ENCODE measurements at places on chromosomes 11 and 22.

DNA sequence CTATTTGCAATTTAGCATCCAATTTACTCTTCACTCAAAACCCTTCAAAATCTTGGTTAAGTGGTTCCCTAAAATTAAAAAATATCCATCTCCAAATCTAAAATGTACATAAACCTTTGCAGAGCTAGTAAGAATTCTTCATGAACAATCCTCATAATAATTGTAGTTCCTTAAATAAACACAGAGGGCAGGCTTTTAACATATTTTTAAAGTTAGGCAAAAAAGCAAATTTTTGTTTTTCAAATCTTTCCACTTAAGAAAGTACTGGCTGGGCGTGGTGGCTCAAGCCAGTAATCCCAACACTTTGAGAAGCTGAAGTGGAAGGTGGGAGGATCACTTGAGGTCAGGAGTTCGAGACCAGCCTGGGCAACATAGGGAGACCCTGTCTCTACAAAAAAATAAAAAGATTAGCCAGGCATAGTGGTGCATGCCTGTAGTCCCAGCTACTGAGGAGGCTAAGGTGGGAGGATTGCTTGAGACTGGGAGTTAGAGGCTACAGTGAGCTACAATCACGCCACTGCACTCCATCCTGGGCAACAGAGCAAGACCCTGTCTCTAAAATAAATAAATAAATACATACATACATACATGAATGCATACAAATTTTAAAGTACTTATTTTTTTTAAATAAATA lies 25.1 kb upstream of the PLAAT3 start:
- DNase-seq, result no peak

GRCh38 chr11:65641297-65642013 lies 3.6 kb downstream of the SIPA1 start:
- DNase-seq, result no peak

GRCh38 chr22:39645532-39645931 lies 75.0 kb downstream of the CACNA1I start:
- DNase-seq, result no peak

GRCh38 chr11:35302398-35302797 lies 117.0 kb downstream of the SLC1A2 start:
- DNase-seq, result no peak

GRCh38 chr11:123853038-123853437 lies 32.4 kb downstream of the TMEM225 start:
- DNase-seq, result no peak

DNA sequence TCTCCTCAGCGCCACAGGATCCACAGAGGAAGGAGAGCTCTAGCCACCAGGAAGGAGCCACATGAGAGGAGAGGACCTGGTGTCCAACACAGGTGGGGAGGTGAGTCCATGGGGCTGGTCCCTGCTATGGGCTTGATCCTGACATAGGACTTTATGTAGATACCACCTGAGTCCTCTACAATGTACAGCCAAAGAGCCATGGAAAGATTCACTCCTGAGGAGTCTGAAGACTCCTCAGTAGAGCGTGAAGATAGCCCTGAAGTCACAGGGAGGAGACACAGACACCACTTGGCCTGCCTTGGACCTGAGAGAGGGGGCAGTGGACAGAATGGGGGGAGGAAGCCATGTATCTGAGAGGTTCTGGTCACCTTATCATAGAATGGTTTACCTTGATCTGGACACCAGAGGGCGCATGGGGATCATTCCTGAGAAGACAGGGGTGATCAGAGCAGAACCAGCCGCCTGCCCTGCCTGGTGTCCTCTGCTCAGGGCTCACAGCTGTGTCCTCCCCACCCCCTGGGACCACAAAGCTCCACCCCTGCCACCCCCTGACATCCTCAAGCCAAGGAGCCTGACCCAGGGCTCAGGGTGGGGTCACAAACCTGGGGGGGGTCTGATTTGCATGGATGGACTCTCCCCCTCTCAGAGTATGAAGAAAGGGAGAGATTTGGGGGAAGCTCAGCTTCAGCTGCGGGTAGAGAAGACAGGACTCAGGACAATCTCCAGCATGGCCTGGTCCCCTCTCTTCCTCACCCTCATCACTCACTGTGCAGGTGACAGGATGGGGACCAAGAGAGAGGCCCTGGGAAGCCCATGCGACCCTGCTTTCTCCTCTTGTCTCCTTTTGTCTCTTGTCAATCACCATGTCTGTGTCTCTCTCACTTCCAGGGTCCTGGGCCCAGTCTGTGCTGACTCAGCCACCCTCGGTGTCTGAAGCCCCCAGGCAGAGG lies 77.0 kb downstream of the ZNF280B start:
- DNase-seq, result peak; percentile 42

DNA sequence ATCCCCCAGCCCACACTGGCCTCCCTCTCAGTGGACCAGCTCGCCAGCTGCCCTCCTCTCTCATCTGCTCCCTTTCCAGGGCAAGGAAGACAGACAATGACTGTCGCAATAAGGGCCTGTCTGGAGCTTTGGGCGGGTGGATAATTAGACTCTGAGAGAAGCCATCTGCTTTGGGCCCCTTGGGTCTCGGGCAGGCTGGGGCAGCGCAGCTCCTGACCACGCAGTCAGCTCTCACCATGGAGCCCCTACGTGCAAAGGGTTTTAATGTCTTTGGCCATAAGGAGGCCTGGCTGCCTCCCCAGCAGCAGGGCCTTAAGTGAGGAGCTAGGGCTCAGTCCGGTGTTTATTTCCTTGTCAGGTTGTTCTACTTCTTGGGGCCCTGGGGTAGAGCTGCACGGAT lies 153.9 kb downstream of the CHST1 start:
- no peak for DNase-seq

DNA sequence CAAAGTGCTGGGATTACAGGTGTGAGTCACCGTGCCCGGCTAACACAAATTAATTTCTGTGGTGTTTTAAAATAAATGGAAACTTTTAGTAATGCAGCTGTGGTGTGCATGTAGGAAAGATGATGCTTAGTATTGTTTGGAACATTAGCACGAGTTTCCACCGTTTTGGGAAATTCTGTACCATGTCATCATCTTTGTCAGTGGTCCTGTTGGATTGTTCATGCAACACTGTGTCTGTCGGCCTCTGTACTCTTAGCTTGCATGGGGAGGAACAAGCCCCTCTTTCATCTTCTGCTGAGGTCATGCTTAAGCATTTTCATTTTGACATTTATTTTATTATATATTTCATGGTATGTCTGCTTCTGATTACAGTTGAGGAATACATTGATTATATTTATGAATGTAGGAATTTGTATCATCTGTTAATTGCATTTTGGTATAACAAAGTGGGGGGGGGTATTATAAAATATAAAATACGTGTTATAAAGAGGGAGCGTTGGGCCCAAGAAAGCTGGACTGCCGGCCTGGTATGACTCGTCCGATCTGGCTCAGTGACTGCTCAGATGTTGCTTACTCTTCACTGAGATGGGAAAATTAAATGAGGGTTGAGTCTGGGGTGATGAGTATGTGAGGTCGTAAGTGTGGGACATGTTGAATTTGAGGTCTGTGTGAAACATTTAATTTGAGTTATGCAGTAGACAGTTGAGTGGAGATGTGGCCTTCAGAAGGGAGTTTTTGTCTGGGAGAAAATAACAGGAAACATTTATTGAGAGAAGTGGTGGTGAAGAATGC lies 28.7 kb downstream of the CECR2 start:
- no peak for DNase-seq

- no peak for DNase-seq
Observed at GRCh38 chr22:45450921-45451651, 37.6 kb downstream of the RIBC2 start.

GRCh38 chr11:34824425-34824824 lies 91.8 kb downstream of the APIP start:
- DNase-seq, result no peak

- DNase-seq, result no peak
Observed at GRCh38 chr11:112222303-112222702, 3.9 kb upstream of the PTS start.

DNA sequence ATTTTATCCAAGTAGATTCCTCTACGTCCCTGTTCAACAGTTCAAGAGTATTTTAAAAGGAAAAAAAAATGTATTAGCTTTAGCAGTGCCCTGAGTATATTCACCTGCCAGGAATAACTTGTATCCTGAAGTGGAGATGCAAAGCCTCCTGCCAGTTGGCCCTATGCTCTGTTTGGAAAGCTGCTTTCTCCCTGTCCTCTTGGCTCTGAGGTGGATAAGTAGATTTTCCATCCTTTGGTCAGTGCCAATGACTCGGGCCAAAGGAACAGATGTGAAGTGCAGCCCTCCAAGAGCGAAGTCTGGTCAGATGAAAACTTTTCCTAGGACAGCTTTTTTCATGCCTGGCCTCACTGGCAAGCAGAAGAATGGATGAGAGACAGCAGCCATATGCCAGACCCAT lies 839.9 kb upstream of the TENM4 start:
- no peak for DNase-seq

DNA sequence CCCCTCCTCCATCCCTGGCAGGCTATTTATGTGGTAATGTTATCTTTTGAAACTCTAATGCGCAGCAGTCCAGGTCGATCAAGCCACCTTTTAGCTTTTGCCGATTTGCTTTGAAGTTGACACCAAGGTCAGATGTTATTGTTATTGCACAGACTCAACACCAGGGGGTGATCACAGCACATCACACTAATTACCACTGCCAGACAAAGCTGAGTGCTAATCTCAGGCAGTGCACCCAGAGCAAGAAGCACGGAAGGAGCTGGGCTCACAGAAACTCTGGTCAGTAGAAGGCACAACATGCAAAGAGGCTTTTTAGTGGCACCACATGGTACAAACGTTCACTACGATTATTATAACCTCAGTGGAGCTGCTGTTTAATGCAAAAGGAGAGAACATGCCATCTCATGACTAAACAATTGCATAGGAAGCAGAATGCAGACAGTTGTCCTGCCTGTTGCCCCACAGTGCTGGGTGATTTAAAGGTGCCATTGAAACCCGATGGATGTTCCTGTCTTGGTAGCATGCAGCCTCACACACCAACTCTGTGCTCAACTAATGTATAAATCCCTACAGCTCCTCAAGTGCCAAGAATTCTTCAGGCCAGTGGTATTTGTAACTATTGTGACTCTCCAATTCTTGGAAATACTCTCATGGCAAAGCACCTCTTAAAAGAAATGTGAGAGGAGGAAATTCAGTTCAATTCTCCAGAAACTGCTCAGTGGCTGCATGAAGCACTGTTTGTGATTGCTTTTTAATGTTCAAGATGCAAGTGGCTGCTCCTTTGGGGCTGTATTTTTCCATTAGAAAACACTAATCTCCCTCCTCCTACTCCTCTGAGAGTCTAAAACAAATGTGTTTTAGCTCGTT lies 353.9 kb upstream of the DDI1 start:
- peak; percentile 21 for DNase-seq

GRCh38 chr22:25754527-25755202 lies 12.7 kb downstream of the MYO18B start:
- no peak for DNase-seq

DNA sequence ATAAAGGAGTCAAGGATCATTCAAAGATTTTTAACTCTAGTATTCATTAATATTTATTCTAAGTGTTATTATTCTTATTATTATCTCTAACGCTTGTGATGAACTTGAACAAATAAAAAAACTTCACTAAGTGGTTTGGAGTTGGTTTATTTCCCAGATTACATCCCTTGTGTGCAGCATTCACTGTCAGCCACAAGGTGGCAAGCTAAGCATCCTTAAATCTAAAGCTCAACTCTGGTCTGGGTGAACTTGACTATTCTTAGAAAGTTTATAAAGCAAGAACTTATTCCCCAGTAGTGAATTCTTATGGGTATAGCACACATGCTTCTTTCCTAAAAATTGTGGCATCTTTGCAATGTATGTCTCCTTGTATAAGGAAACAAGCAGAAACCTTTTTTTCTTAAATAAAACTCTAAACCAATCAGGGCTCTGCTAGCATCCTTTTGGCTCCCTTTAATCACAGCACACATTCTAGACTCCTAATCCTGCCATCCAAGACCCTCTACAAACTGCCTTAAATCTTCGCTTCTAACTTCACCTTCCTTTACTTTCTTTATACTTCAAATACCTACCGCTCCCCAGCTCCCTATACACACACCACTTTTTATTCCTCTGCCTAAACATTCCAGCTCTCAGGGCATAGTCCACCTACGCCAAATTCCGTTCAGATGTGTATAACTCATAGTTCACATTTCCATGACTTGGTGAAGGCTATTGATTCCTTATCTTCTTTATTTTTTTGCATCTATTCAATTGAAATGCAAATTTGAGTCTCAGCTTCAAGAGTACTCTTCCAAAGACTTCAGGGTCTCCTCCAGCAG lies 1068.8 kb downstream of the DLG2 start:
- DNase-seq, result no peak

- DNase-seq, result no peak
Observed at GRCh38 chr11:128825050-128825784, 41.9 kb downstream of the KCNJ1 start.

GRCh38 chr11:42075180-42075579 lies 615.7 kb upstream of the LRRC4C start:
- no peak for DNase-seq

DNA sequence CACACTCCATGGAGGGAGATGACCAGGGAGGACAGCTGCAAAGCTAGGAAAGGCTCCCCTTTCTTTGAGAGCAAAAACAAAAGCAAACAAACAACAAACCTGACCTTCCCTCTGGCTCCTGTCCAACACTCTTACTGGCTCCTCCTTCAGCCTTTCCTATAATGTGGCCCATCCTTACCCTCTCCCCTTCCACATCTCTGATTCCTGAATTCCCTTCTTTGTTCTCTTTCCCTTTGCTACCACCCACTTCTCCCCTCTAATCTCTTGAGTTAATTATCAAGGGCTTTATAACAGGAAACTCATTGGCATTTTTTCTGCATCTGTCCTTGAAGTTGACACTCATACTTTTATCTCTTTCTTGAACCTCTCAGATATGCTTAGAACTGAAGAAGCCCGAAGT lies 56.3 kb downstream of the ZNF280B start:
- no peak for DNase-seq

- DNase-seq, result no peak
Observed at GRCh38 chr11:36162006-36162882, 127.0 kb downstream of the COMMD9 start.

DNA sequence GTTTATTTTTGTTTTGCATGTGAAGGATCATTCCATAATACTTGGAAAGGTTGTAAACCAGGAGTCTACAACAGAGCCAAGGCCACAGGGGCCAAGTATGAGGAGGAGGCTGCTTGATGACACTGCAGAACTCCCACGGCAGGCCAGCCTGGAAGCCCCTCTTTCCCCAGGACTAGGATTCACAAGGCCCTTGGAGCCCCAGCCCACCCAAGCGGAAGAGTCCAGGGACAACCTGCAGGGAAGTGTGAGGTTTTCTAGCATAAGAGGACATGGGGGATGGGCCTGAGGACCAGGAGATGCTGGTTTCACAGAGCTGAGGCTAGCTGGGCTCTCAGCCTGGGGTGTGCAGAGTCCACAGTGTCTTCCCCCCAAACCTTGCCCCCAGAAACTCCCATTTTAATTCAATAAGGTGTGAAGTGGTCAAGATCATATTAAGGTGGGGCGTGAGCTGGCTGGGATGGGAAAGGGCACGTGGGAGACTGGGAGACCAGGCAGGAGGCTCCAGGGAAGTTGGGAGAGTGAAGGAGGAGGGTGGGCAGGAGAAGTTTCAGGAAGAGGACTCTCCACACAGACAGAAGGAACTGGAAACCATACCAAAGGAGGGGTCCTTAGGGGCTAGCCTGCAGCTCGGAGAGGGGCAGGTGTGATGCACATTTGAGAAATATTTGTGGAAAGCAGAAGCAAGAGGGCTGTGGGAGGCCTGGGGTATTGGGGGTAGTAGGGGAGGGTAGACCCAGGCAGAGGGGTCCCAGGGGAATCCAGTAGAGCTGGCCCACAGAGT lies 12.4 kb downstream of the GNAZ start:
- no peak for DNase-seq

Data from stimulated activated CD4-positive, alpha-beta T cell treated with anti-CD3 and anti-CD28 coated beads, Interleukin-1b, Interleukin-23, amount 100 ng/mL, for 24 hours (primary cell).